ENCODE measurements at places on chromosomes 11 and 22.

DNA sequence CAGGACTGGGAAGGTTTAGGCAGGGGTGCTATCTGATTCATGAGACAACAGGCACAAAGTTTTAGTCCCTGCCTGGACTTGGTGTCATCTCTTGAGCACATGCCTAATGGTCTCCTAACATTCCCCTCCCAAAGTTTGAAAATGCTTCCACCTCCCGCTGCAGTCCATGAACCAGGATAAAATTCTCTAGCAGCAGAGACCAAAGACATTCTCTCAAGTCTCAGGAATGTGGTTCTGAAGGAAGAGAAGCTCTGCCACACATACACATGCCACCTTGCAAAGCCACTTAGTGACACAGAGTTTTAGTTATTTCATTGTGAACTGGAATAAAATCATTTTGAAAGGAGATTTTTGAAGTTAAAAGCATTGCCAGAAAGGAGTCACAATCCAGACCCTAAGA is 15.5 kb downstream of the OR51B6 start:
- DNase-seq, result no peak

DNA sequence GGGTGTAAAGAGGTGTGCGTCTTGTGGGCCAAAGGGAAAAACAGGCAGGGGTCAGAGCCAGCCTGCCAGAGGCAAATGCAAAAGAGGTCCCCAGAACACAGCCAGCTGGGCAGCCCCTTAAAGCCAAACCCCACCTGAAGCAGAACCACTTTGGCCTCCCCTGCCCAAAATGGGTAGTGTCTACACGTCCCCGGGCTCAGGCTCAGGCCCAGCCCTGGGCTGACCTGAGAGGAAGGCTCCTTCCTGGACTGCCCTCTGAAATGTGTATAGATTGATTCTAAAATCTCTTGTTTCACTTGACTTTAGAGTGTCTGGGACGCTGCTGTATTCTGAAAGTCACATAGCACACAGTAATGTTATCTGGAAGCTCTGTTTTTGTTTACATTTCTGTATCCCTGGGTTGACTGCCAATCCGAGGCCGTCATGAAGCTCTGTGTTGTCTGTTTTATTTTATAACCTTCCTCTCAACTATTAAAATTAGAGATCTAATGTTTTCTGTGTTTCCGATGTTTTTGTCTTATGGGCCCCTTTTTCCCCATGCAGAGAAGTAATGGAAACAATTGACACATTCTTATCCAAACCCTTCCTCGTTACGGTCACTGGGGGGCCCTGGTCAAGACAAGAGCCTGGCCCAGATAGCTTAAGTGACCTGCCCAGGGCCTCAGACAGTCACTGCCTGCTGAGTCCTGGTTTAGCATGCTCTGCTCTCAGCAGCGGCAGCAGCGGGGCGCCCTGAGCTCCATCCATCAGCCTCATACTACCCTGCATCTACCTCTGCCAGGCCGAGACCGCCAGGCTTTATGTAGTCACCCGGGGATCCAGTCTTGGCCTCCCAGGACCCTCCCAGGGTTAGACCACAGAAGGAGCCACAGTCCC is 10.1 kb downstream of the OVOL1 start:
- DNase-seq, result no peak

DNA sequence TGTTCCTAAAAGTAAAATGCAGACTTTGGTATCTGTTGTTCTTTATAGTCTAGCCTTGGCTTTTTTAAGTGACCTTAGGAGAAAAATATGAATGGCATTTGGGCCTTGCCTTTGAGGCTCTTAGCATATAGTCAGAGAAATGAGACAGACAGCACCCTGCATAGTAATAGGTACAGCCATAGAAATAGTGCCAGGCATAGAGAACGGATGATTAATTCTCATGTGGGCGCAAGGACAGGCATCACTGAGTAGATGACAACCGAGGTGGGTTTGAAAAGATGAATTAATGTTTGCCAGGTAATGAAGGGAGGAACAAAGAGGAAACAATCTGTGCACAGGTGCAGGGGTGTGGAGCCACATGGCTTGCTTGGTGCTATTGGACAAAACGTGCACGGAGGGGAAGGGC is 90.5 kb downstream of the BMAL1 start:
- no peak for DNase-seq

DNA sequence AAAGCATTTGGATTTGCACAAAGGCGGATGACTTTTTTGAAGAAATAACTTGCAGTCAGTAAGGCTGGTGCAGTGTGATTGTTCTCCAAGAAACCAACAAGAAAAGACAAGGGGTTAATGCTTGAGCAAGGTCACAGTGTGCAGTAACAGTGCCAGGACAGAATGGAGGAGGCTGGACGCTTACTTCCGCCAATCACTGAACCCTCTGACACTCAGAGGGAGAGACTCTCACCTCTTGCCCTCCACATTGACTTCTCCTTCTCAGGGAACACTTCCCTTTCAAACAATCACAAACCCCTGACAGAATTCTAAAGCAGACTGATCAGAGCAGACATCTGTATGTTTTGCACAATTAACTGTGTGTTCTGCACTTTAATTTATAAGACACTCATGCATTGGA is 228.4 kb downstream of the BLID start:
- peak; percentile 15 for DNase-seq

- DNase-seq, result no peak
These were observed 27.1 kb downstream of the EHF start for GRCh38 chr11:34648036-34648435.

DNA sequence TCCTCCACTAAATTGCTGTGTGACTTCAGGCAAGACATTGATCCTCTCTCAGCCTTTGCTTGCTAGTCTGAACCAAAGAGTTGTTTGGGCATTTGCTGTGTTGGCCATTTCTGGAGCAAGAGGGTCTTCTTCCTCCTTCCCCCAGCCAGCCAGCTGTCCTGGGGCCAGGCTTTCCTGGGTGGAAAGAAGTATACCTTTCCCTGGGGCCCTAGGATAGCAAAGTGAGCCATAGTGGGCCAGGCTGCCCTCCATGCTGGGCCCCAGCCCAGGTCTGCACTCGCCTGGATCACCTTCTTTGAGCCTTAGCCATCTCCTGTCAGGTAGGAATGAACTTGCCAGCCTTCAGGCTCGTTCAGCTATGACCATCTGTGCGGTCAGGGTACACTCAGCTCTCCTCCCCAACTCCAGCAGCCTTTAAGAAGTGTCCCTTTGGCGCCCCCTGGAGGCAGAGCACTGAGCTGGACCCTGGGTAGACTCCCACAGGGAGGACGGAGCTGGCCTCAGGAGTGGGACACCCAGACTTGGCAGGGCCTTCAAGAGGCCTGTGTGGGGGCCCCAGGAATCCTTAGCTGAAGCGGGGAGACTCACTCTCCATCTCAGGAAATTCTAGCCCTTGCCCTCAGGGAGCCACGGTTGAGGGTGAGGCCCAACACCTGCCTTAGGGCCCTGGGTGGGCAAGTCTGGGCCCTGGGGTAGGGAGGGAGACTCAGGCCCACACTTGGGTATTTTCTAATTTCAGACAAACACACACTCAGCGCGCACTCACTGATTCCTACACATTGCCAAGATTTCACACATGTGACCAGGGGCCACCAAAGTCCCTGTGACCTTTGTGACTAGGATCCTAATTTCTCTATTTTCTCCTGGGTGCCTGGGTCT is 35.6 kb upstream of the TPBGL start:
- peak; percentile 73 for DNase-seq

DNA sequence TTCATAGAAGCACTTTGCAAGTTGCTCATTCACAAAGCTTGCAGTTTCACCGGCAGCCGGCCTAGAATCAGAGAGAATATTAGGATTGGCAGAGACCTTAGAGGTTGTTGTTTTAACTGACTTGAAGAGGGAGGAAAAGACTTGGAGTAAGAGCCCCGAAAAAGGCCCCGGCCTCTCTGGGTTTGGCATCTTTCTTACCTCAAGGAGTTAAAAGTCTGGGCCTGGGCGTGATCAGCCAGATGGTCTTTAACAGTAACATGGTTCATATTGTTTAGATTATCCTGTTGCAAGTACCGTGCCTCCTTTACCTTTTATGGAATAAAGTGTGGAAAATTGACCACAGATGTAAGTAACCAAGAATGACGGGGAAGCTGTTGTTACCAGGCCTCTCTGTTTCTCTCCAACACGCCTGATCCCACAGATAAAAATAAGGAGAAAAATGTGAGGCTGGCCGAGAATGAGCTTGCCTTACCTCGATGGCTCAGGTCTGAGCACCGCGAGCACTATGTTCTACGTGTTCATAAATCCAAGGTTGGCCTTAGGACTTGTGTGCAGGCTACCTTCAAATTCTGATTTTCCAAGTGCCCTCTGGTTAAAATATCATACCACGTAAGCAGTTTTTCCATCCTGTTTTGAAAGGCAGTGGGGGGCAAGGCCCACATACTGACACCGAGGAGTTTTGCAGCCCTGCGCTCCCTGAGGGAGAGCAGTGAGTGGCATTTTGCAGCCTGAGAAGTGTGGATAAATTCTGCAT is 56.4 kb downstream of the PARVA start:
- no peak for DNase-seq

DNA sequence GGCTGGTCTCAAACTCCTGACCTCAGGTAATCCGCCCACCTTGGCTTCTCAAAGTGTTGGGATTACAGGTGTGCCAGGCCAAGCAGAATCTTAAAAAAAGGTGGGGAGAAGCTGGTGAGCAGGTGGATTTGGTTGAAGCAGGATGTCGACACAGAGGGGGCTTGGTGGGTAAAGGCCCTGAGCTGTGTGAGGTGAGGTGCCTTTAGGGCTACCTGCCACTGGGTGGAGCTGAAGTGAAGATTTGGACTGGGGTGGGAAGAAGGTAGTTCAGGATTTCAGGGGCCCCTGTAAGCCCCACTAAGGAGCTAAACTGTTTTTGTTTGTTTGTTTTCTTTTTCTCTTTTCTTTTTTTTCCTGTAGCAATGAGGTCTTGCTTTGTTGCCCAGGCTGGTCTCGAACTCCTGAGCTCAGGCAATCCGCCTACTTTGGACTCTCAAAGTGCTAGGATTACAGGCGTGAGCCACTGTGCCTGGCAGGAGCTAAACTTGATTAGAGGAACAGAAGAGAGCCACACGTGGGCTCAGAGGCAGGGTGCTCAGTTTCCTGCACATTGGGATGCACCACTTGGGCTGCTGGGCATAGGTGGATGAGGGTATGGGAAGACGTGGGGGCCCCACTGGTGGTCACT is 6.0 kb downstream of the P2RX6 start:
- no peak for DNase-seq

- no peak for DNase-seq
These were observed 6.7 kb downstream of the SYNGR1 start for GRCh38 chr22:39356464-39356863.

DNA sequence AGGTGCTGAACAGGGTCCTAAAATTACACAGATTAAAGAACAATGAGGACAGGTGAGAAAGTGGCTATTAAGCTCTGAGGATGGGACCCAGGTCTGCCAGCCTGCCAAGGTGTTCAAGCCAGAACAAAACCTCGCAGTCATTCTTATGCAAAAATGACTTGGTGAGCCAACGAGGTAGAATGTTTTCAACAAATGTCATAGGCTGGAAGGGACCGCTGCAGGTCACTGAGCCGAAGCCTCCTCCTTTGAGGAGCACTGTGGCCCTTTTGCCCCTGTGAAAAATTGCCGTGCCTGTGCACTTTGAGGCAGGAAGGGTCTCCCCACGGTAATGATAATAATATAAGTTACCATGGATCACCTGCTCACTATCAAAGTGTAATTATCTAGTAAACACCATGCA is 216.2 kb downstream of the DSCAML1 start:
- DNase-seq, result no peak

DNA sequence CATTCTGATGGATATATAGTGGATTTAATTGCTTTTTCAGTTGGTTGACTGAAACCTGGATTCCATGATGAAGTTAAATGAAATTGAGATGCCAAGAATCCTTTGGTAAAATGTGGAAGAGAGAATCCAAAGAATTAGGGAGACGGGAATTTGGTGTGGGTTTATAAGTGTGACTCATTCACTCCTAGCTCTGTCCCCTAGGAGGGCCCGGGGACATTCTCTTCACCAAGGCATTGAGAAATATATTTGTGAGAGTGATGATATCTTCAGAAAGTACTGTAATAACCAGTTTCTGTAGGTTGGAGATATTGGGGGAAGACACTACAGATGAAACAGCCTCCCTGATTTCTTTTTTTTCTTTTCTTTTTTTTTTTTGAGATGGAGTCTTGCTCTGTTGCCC is 13.6 kb upstream of the PHOX2A start:
- DNase-seq, result no peak

DNA sequence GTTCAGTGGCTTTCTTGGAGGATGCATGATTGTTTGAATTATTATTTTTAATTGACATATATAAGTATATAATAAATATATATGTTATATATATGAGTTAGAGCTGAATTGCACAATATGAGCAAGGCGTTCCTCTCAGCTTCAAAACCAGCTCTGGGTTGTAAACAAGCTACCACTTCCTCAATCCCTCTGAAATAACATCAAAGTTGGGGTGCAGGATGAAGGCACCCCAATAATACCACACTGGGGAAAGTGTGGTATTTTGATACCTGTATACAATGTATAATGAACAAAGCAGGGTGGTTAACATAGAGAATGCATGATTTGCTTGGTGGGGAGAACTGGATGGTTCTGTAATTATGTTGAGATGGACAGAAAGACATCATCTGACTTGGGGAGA is 1.7 kb upstream of the SORL1 start:
- peak; percentile 39 for DNase-seq

GRCh38 chr11:95512682-95513081 is 276.9 kb downstream of the FAM76B start:
- no peak for DNase-seq

DNA sequence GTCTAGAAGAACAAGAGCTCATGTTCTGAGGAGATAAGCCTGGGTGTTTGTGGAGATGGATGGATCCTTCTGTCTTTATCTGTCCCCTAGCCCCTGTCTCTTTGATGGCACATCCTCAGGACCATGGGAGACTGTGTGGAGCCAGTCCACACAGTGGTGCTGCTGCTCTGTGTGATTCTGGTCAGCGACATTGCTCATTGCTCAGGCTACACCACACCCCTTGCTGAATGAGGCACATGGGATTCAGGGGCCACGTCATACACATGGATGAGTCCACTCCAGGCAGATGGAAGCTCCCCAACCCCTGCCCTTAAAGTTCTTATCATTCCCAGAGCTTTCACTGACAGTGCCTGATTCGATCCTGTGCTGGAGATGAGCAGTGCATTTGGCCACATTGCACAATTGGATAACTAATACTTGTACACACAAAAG is 222.2 kb downstream of the NAV2 start:
- no peak for DNase-seq

GRCh38 chr11:44623341-44623730 is 57.9 kb downstream of the CD82 start:
- no peak for DNase-seq

Data from CD4-positive, alpha-beta T cell treated with Interferon alpha-2 for 1 hour (primary cell).